Foreskin keratinocyte (primary cell): ENCODE measurements at places on chromosomes 16 and 17.

GRCh38 chr16:55942821-55943220 lies 67.6 kb upstream of the CES5A start:
- DNase-seq: no peak

- DNase-seq: peak; percentile 29
Measured at GRCh38 chr16:4369007-4369733, 2.5 kb upstream of the VASN start.

DNA sequence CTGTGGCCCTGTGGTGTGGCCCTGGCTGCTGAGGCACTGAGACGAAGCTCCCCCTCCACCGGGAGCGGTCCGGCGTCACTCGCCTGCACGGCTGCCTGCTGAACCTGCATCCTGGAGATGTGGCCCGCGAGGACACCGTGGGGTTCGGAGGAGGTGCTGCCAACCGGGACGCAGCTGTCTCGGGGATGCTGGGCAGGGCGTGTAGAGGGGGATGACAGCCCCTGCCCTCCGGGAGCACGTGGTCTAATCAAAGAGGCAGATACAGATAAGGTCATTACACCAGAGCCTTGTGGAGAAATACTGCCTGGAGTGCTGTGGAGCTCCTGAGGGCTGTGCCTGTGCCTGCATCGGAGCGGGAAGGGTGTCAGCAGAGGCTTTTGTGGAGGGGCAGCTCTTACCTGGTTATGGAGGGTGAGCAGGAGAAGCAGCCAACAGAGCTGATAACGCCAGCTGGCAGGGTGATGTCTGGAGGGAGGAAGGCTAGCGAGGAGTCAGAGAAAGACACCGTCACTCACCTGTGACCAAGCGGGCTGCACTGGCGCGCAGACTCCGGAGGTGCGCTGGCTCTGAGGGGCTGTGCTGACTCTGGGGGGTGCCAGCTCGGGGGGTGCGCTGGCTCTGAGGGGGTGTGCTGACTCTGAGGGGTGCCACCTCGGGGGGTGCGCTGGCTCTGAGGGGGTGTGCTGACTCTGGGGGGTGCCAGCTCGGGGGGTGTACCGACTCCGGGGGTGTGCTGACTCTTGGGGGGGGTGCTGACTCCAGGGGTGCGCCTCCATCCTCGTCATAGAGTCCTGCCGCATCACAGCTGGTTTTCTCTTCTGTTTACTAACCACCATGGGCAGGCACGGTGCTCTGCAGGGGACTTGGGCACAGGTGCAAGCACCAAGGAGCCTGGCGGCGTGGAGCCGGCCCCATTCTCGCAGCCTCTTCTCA lies 104.7 kb upstream of the CHMP6 start:
- DNase-seq: no peak

DNA sequence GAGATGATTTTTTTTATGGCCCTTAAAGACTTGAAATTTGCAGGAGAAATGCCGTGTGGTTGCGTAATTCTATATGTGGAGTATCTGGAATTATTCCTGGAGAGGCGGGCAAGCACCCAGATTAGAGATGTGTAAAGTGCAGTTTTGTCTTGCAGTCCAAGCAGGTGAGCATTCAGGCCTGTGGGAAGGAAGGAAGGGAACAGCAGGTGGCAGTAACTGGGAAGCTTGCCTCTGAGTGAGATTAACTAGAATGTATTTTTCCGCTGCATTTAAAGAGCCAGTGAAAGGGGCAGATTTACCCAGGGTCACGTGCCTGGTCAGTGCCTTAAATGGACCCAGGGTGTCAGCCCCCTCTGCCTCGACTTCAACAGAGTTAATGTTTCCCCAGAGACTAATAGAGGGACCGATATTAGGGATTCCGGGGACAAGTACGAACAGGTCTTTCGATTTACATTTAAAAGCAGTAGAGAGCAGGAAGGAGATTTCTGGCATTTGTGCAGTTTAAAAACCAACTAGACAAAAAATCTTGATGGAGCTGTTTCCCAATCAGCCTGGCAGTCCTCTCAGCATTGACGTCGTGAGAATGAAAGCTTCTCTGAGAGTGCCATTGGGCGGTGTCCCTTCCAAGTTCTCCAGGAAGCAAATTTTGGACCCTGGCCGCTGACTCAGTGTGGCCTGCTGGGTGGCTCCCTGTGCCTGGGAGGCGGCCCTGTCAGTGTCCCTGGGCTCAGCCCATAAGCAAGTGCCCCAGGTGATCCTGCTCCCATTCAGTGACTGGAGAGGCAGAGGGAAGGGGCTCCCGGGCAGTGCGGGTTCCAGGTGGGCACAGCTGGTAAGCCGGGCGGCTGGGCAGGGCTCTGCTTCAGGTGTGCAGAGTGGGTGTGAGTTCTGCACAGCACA lies 38.2 kb downstream of the KSR1 start:
- peak; percentile 46 for DNase-seq

DNA sequence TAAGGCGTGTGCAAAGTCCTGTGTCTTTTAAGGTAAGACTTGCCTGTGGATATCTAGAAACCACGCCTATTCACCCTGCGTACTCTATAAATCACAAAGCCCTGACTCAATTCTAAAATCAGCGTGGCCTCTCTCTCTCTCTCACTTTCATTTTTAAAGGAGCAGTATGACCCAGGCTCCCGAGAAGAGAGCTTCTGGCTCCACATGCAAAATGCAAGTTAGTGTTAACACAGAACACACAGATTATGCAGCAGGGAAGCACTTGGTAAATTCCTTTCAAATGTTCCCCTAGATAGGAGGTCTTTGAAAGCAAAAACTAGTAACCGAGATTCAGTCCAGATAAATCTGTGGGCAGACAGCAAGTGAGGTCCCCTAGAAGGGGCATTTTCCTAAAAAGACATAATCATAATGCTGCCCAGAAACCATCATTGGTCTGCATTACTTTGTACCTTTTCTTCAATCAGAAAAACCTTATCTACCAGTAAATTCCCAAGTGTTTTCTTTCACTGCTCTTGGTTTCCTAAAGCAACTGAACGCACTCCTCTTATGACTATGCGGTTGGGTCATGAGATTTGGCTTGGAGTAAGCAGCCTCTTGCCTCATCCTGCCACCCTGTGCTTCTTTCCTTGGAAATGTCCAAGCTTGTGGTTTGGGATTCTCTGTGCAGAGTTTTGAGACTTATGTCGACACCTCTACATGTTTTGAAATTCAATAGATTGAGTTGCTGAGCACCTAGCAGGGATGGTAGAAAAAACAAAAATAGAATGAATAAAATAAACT lies 31.7 kb upstream of the KCNJ2 start:
- DNase-seq: peak; percentile 85

- no peak for DNase-seq
Measured at GRCh38 chr17:79979221-79979741, 56.4 kb downstream of the TBC1D16 start.

- no peak for DNase-seq
Measured at GRCh38 chr16:24118126-24118821, 137.9 kb upstream of the CACNG3 start.

- DNase-seq: no peak
Measured at GRCh38 chr17:19785854-19786253, 37.8 kb upstream of the ALDH3A1 start.

DNA sequence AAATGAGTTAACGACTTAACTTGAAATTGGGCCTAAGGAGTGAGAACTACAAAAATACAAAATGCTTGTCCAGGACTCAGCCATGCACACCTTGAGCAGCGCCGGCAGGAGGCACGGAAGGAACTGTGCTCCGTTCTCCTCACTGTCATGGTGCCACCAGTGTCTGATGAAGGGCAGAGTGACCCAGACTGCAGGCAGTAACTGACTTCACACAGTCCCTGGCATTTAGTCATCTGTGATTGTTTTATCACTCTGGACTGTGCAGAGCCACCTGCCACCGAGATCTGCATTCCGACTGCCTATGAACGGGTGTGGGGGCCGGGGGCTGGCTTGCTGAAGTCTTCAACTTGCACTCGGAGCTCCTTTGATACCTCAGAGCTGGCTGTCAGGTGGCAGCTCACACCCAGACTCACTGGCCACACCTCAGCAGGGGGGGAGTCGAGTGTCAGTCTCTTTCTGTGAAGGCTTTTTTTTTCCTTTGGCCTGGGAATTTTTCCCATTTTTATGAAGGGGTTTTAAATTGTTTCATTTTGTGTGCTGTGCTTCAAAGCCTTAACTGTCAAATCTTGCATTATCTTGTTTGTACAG lies 20.2 kb upstream of the ENDOV start:
- no peak for DNase-seq

DNA sequence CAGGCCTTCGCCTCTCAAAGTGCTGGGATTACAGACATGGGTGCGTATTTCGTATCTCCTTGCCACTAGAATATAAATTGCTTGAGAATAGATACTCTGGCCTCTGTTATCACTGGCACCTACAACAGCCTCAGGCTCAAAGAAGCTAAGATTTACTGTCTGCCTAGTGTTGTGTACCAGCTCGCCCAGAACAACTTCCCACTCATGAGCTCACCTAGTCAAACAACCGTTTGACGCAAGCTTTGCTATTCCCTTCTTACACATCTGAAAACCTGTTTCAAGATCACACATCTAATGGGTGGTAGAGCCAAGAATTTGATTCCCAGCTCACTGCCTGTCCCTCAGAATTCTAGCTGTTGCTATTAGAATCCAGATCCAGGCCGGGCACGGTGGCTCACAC lies 24.4 kb downstream of the MIS12 start:
- DNase-seq: peak; percentile 32

GRCh38 chr17:82228842-82229697 lies at the start of gene SLC16A3:
Gene SLC16A3 (plus strand): TSS chr17:82229042. CDS start chr17:82236009, 6,967 bp downstream.
- no peak for DNase-seq
